Anterior cingulate cortex (tissue), 58 donors: ENCODE measurements at places on chromosomes 16 and 17.

GRCh38 chr17:49528966-49529365, 33.9 kb downstream of the NGFR start:
- DNase-seq: no peak

GRCh38 chr17:19724501-19725420, 8.4 kb upstream of the SLC47A2 start:
- DNase-seq: peak; percentile 16

- DNase-seq: no peak
These were observed 73.7 kb upstream of the FOXF1 start for GRCh38 chr16:86436466-86437185.

GRCh38 chr16:17076092-17076754, 394.5 kb downstream of the XYLT1 start:
- no peak for DNase-seq

- DNase-seq: no peak
These were observed 832 bp downstream of the ETV4 start for GRCh38 chr17:43545383-43545632.

- DNase-seq: no peak
These were observed 25.6 kb upstream of the COG7 start for GRCh38 chr16:23478566-23478965.

DNA sequence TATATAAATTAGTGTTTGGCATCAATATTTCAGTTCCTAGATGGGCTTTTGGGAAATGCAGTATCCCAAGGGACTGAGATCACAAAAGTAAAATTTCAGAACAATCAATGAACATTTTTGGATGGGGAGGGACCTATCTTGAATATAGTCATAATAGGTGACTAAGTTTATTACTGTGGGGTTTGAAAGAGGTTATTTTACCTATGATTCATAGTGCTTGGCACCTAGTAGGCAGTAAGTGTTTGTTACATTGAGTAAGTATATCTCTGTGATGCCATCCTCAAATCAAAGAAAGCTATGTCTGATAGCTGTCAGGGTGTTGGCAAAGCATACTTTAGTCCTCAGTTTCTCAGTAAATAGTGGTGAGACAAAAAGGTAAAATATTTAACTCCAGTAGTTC, 36.9 kb downstream of the ZNF207 start:
- DNase-seq: no peak

GRCh38 chr16:80113873-80114574, 426.8 kb upstream of the DYNLRB2 start:
- DNase-seq: no peak

- DNase-seq: no peak
These were observed 105.5 kb downstream of the AXIN2 start for GRCh38 chr17:65455972-65456343.

DNA sequence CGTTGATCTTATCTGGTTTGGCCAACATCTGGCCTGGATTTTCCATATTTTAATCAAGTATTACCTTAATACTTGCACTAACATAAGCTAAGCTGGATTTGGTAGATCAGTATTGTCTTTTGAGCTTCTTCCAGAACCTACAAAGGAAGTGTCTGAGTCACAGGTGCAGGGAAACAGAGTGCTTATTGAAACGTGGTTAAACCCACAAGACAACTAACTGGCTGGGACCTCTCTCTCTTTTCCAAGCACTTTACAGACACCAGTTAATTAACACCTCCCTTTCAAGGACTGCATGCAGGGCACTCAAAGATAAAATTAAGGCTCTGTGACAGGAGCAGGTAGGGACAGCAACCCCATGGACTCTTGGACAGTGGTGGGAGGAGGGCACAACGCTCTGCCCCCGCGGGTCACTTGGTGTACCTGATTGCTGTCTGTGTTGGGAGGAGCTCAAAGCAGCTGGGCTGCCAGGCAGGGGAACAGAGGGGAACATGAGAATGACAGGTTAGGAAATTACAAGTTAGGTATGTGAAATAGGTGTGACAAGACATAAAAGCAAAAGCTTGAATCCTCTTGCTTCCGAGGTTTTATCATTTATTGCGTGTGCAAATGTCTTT, 133.7 kb upstream of the MON1B start:
- no peak for DNase-seq

DNA sequence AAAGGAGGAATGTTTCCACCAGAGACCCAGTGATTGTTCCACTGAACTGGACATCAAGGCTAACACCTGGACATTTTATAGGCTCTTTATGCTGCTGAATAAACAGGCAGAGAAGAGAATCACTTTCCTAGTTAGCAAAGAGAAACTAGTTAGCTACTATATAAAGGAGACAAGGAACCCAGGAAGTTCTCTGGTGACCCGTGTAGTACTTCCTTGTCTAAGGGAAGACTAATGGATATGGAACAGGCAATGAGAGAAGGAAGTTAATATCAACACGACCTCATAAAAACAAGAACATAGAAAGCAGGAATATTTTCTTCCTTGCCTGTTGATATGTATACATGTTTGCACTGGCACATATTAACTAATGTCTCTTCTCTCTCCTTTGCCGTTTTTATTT, 30.8 kb upstream of the RPL38 start:
- no peak for DNase-seq

DNA sequence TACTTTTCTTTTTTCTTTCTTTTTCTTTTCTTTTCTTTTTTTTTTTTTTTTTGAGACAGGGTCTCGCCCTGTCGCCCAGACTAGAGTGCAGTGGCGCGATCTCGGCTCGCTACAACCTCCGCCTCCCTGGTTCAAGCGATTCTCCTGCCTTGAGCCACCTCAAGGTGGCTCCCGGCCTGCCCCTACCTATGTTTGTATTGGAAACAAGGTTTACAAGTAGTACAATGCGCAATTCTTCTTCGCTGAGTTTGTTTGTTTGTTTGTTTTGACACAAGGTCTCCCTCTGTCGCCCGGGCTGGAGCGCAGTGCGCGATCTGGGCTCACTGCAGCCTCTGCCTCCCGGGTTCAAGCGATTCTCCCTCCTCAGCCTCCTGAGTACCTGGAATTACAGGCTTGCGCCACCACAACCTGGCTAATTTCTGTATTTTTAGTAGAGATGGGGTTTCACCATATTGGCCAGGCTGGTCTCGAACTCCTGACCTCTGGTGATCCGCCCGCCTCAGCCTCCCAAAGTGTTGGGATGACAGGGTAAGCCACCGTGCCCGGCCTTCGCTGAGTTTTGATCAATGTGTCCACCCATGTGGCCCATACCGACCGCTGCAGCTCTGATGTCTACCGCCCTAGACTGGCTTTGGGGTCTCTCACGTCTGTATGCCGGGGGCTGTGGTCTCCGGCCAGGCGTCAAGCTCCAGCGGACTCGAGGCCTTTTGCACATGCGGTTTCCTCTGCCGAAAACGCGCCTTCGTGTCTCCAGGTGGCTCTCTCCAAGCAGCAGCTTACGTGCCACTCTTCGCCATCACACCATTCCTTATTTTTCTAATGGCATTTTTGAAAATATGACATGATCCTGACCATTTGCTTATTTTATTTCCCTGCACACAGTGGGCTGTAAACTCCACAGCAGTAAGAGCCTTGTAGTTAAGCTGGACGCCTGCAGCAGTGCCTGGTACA, 1.1 kb upstream of the YBX2 start:
- DNase-seq: no peak

DNA sequence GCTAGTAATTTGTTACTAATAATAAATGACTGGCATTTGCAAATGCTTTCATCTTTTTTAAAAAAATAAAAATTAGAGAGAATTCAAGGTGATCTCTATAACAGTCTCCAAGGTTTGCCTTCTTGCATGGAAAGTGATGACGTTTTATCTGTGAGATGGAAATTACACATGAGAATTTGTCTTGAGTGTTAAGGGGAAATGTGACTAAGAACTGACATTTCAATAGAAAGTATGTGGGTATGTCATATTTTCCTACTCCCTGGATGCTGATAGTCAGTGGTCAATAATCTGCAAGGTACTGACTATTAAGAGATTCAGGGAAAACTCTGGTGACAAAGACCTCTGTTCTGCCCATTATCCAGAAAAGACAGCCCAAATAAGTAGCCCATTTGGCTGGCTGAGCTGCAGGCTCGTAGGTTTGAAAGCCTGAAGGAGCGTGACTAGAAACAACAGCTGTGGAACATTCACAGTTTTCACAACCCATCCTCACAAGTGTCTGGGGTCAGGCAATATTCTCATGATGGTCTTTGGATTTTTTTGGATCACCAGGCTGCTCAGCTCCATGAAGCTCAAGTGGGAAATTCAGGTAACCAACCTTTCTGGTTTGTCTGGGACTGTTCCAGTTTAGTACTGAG, 49.7 kb upstream of the WSCD1 start:
- no peak for DNase-seq

DNA sequence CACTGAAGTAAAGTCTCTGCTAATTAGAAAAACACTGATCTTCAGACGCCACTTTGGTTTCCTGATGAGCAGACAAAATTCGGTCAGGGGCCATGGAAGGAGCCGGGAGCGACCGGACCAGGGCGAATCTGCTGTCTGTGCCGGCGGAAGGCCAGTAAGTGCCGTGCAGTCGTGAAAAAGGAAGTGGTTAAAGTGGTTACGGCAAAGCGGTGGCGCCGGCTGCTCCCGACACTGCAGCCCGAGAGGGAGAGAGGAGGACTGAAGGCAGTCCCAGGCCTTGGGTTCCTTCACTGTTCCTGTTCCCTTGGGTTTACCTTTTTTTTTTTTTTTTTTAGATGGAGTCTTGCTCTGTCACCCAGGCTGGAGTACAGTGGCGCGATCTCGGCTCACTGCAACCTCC, 17.3 kb upstream of the HEXD start:
- peak; percentile 13 for DNase-seq

DNA sequence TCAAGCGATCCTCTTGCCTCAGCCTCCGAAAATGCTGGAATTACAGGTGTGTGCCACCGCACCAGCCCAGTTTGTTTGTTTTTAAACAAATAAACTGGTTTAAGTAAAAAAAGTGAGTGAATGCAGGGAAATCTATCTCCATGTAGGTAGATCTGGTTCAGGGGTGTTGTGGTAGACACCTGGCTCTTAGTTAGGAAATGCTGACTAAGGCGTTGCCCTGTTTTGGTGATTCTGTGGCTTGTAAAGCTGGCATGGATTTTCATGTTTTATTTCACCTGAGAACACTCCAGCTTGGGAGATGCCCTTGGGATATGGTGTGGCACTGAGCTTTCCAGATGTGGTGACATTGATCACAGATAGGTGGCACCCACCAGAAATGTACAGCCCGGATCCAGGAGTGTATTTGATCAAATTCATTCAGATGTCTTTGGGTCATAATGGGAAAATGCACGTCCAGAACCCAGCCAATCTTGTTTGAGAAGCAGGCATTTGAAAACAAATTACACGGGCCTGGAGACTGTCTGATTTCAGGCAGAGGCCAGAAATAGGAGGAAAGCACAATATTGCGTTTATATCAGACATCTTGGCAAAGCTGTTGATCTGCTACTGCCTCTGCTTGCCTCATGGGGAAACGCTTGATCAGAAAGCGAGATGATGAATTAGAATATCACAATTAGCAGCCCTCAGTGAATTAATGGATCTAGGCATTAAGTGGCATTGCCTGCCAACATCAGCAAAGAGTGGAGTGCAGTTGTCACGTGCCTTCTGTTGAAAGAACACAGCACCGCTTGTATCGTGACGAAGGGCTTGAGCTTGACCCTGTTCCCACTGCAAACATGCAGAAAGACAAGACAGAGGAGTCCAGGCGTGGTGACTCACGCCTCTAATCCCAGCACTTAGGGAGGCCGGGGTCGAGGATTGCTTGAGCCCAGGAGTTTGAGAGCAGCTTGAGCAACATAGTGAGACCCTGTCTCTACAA, 7.3 kb upstream of the IL34 start:
- DNase-seq: no peak

DNA sequence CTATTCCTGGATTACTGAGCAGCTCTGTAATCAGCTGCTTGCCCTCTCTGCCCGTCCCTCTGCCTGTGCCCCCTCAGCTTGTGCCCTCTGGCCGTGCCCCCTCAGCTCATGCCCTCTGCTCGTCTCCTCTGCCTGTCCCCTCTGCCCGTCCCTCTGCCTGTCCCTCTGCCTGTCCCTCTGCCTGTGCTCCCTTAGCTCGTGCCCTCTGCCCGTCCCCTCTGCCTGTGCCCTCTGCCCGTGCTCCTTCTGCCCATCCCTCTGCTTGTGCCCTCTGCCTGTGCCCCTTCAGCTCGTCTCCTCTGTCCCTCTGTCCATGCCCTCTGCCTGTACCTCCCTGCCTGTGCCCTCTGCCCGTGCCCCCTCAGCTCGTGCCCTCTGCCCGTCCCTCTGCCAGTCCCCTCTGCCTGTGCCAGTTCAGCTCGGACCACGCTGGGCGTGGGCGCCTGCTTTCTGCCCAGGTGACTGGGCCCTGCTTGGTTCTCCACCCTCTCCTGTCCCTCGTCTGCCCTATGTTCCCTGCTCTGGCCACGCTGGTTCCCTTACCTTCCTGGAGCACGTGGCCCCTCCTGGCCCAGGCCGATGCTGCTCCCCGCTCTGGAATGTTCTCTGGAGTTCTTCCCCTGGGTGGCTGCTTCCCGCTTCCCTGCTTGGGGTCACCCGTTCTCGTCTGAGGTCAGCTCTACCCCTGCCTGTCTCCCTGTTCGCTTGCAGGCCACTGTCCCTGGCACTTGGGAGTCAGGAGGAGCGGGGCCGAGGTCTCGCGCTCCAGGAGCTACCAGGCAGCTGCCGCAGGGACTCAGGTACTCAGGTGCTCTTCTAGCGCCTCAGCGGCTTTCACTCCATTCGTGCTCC, 63.9 kb downstream of the BANP start:
- DNase-seq: no peak

DNA sequence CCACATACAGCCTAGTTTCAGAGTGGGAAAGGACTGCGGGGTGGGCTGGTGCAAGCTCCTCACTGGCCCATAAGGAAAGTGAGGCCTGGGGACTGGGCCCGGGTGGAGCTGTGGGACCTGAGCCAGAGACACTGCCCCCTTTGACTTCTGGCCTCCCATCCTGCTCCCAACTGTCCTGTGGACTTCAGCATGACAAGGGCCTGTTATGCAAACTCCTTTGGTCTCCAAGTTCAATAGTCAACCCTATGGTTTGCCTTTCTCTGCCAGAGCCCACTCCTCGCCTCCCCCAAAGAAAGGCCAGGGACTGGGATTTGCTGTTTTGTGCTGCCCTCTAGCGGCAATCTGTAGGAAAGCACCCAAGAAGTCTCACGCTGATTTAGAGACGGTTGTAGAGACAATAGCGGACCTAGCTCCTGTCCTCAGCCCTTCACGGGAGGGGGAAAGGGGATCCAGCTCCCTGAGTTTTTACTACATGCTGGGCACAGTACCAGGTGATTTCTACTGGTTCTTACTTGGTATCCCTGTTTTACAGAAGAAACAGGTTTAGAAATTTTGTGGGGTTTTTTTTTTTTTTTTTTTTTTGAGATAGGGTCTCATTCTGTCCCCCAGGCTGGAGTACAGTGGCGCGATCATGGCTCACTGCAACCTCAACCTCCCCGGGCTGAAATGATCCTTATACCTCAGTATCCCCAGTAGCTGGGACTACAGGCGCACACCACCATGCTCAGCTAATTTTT, 1.2 kb upstream of the TLCD3B start:
- peak; percentile 37 for DNase-seq

- DNase-seq: no peak
These were observed 239.8 kb upstream of the SOX9 start for GRCh38 chr17:71881041-71881440.

- no peak for DNase-seq
These were observed 12.8 kb downstream of the ITGAE start for GRCh38 chr17:3788200-3788599.

- no peak for DNase-seq
These were observed 154.7 kb downstream of the GRIN2A start for GRCh38 chr16:10027553-10027952.

- DNase-seq: no peak
These were observed 58.0 kb downstream of the PITPNC1 start for GRCh38 chr17:67435122-67435521.
